ENCODE measurements at places on chromosomes 6 and 20.

GRCh38 chr6:146868671-146869209 lies 270.0 kb downstream of the ADGB start:
- no peak for DNase-seq

- no peak for DNase-seq
These were observed 62.0 kb downstream of the FAM50B start for GRCh38 chr6:3911130-3911529.

DNA sequence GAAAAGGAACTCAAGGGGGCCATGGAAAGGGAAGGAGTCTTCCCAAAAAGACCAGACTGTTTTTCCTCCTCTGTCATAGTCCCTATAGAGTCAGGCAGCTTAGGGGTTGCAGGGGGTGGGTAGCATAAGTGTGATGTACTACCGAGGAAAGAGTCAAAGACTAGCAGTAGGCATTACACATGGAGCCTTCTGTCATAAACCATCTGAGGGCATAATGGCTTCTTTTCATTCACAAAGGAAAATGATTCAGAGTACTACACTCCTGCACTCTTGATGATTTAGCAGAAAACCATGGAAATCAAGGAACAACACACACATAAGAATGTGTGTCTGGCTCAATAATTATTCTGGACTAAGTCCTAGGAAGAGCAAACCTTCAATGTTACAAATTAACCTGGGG lies 14.9 kb downstream of the PLN start:
- DNase-seq: no peak

- no peak for DNase-seq
These were observed 49.8 kb upstream of the RUNX2 start for GRCh38 chr6:45278367-45278766.

GRCh38 chr6:169639653-169640278 lies 62.1 kb downstream of the WDR27 start:
- DNase-seq: no peak

DNA sequence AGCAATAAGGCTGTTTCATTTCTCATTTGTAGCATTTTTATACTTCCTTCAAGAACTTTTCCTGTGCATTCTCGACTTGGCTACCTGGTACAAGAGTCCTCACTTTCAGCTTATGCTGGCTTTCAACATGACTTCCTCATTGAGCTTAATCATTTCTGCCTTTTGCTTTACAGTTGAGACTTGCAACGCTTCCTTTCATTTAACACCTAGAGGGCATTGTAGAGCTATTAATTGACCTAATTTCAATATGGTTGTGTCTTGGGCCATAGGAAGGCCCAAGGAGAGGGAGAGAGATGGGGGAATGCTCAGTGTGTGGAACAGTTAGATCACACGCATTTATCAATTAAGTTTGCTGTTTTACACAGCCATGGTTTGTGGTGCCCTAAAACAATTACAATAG lies 37.2 kb downstream of the SLC22A2 start:
- no peak for DNase-seq

DNA sequence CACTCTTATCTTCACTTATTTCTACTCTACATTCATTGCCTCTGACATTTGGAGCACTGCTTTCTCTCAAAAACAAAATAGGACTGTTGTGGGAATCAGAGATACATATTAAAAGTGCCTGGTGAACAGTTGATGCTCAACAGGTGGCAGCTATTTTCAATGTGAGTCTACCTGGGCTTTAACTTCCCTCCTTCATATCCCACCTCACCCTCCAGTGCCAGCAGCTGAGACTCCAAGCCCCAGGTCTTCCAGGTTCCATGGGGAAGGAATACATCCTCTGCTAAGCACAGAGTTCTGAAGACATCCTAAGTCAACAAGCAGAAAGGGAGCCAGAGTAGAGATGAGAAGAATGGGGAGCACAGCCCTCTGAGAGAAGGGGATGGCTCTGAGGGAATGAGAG lies 7.0 kb upstream of the FOXP4 start:
- no peak for DNase-seq

All from muscle of back (tissue), 13 donors.